ENCODE measurements at places on chromosomes 11 and 22.

GRCh38 chr22:47408409-47408808 lies 646.0 kb downstream of the TBC1D22A start:
- no peak for DNase-seq

- no peak for DNase-seq
These were observed 134.4 kb upstream of the NCAM1 start for GRCh38 chr11:112826788-112827187.

- no peak for DNase-seq
These were observed 27.2 kb upstream of the SWAP70 start for GRCh38 chr11:9636691-9637090.

DNA sequence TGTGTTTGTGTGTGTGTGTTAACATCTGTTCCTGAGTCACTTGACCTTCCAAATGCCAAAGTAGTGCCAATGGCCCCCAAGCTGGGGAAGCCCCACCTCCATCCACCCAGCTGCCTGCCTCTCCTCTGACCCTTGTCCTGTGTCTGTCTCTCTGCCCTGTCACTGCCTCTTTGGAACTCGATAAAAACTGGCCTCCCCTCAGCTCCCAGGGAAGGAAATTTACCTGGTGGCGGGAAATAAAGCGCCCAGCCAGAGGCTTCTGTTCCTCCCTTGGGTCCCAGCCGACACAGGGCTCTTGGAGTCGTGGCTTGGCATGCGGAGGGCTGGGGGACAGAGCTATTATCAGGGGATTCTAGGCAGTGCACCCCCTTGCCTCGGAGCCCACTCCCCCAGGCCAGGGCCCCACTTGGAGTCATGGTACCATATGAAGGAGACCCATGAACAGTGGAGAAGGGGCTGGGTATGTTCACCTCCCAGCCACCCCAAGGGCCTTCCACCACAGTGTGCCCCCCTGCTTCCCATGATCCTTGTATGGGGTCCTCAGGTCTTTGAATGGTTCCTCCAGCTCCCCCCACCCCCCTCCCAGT lies 6.2 kb downstream of the KCNC1 start:
- DNase-seq: no peak

GRCh38 chr11:113496026-113496651 lies 20.9 kb upstream of the DRD2 start:
- DNase-seq: no peak

- no peak for DNase-seq
These were observed 85.6 kb downstream of the KIRREL3 start for GRCh38 chr11:126914941-126915340.

DNA sequence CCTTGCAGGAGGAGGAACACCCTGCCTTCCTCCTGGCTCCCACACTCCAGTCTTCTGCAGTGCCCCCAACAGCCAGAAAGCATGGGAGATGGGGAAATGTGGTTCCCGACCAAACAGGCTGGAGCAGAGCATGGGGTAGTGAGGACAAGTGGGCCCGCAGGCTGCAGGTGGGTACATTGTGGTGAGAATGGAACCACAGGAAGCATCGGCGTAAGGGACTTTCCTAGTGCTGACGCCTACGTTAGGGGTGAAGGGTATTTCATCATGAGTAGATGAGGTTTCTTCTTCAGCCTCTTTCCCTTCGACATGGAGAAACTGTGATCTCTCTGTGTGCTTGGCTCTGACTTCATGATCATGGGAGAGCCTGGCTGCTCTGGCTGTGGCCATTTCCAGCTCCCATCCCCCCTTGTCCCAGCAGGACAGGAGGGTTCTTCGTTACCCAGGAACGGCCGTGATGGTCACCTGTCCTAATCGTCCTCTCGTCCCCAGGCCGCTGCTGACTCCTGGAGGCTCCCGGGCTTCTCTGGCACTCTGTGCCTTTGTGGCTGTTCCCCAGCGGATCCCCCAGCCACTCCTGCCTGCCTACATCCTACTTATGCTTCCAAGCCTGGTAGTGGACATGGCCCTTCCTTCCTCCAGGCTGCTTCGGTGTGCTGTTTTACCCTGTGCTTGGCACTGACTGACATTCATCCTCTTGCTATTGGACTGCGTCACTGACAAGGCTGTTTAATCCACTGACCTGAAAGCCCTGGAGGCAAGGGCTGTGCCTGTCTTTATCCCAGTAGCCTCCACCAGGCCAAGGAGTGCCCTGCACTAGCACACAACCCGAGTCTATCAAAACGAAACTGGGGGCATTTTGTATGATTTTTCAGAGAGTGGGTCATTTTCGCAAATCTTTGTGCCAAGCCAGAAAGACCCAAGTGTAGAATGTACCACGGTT lies 65.2 kb upstream of the CECR2 start:
- no peak for DNase-seq

- DNase-seq: no peak
These were observed 139.1 kb downstream of the SLC17A6 start for GRCh38 chr11:22477312-22477711.

GRCh38 chr11:62962391-62962790 lies 22.4 kb downstream of the SLC22A6 start:
- no peak for DNase-seq

DNA sequence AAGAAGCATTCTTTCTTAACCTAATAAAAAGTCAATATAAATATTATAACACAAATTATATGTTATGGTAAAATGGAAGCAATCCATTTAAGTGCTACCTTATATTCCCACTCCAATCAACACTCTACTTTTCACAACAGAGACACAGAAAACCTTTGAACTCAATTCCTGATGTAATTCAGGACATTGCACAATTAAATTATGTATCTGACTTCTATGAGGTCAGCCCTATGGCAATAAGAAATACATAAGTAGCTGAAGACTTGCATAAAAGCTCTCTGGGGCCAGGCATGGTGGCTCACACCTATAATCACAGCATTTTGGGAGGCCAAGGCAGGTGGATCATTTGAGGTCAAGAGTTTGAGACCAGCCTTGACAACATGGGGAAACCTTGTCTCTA lies 6.8 kb downstream of the OR4D10 start:
- no peak for DNase-seq

GRCh38 chr11:88511006-88511405 lies 173.5 kb upstream of the CTSC start:
- DNase-seq: no peak

DNA sequence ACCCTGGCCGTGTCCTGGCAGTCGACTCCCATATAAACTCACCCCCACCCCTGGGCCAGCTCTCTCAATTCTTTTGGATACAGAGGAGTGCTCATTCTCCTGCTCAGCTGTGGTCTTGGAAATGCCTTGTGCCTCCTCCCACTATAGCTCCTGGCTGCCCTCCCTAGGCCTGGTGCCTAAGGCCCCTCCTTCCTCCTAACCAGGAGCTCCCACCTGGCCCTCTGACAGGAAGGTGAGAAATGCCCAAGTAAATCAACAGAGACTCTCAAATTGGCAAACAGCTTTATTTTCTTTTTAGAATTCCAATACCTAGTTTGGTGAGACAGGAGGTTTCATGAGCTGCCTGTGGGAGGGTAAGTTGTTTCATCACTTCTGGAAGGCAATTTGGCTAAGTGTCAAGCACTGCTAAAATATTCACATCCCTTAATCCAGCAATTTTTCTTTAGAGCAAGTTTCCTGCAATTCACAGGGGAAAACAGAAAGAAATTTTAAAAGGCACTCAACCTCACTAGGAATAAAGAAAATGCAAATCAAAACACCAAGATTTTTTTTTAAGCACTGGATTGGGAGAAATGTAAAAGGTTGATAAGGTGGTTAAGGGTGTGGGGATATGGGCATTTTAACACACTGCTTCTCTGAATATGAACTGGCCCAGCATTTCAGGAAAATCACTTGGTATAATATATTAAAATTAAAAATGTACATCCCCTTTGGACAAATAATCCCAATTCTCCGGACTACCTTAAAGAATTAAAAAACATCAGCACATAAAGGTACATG lies 209.7 kb upstream of the ARHGAP20 start:
- no peak for DNase-seq

DNA sequence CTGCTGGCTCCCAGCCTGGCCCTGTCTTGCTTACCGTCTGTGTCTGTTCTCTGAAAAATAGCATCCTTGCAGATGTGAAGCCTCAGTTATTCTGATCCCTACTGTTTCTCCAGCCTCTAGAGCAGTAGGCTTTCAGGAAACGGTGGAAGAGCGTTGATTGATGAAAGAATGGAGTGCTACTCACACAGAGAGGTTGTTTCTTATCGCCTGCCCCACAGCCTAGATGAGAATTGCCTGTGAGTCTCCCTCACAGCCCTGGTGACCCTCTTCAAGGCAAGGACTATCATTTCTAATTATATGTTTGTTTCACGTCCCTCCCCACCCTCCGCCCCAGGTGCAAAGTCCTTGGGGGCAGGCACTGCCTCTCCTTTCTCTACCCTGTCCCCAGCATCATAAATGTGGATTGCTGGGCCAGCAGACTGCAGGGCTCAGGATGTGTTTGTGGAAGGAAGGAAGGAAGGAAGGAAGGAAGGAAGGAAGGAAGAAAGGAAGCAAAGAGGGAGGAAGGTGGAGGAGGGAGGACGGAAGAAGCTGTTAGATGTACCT lies 575.3 kb upstream of the B3GAT1 start:
- DNase-seq: no peak

GRCh38 chr11:47278769-47279168 lies 8.8 kb downstream of the MADD start:
- no peak for DNase-seq

- DNase-seq: no peak
These were observed 63.2 kb downstream of the SHISAL1 start for GRCh38 chr22:44249376-44250147.
